ENCODE measurements at places on chromosomes 4 and X.
A peak's percentile ranks its signal among the peaks of the same experiment; 100 is the strongest.

DNA sequence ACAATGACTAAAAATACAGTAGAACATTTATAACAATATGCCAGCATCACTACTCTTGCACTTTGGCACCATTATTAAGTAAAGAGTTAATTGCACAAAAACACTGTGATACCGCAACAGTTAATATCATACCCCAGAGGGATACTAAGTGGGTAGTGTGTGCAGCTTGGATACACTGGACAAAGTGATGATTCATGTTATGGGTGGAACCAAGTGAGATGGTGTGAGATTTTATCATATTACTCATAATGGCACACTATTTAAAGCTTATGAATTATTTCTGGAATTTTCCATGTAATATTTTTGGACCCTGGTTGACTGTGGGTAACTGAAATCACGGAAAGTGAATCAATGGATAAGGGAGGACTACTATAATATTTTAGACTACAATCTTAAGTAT lies 265.3 kb downstream of the PCDH18 start:
- no peak for DNase-seq

- DNase-seq, result no peak
Measured at GRCh38 chrX:55489314-55490009, at the start of gene USP51. Gene USP51, minus strand, starts transcription at chrX:55489848. Its CDS starts 909 bp downstream, at chrX:55488939.

DNA sequence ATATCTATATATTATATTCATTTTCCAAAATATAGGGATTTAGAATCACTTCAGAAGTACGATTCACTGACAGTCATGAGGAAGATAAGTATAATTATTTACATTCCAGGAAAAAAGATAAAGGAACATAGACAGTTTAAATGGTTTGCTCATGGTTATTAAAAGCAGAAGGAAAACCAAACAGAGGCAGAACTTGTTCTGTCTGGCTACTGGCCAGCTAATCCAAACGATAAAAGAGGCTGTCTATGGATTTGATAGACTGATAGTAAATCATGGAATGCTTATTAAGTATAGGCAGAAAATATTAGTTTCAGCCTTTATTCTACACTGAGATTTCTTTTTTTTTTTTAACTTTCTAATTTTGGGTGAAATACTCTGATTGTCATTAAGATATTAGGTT lies 50.2 kb downstream of the RPGR start:
- no peak for DNase-seq

DNA sequence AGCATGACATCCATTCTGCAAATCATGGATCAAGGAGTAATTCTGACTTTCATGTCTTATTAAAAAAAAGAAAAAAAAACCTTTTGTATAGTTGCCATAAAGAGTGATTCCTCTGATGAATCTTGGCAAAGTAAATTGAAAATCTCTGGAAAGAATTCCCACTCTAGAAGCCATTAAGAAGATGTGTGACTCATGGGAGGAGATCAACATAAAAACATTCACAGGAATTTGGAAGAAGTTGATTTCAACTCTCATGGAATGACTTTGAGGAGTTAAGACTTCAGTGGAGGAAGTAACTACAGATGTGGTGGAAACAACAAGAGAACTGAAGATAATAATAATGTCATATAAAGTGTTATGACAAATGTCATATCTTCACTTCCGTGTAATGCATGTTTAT lies 204.2 kb downstream of the PABPC4L start:
- no peak for DNase-seq

DNA sequence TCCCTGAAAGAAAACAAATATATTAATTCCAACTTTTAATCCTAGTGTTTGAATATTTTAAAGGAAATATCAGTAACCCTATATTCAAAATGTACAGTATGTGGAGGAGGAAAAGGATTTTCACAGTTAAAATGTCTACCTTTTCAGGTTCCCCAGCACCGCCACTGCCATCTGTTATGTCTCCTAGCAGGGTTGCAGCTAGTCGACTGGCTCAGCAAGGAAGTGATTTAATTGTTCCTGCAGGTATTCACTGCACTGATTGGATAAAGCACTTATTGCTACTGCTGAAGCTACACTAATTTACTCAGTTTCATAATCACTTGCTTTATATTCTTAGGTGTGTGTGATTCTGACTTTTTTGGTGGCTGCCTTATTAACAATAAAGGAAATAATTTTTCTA lies 65.5 kb upstream of the FHDC1 start:
- no peak for DNase-seq

DNA sequence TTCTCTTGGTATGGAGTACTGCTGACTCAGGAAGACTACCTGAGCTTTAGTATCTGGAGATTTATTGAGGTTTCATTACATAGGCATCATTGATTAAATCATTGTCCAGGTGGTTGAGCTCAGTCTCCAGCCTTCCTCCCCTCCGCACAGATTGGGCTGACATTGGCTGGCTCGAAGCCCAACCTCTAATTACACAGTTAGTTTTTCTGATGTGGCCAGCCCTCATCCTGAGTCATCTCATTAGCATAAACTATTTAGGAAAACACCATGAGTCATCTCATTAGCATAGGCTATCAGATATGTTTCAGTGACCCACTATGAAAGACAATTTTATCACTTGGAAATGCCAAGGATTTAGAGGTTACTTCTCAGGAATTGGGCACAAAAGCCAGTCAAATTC lies 93.9 kb upstream of the ANKRD50 start:
- DNase-seq, result peak; percentile 7

DNA sequence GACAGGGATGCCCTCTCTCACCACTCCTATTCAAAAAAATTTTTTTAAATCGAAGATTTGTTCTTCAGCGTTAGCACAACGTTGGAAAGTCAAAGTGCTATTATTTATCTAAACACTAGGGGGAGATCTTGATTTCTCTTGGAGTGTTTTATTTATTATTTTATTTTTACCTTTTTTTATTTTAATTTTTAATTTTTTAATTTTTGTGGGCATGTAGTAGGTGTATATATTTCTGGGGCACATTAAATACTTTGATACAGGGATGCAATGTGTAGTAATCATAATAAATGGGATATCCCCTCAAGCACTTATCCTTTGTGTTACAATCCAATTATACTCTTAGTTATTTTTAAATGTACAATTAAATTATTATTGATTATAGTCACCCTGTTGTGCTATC lies 37.4 kb upstream of the SLC10A4 start:
- no peak for DNase-seq

DNA sequence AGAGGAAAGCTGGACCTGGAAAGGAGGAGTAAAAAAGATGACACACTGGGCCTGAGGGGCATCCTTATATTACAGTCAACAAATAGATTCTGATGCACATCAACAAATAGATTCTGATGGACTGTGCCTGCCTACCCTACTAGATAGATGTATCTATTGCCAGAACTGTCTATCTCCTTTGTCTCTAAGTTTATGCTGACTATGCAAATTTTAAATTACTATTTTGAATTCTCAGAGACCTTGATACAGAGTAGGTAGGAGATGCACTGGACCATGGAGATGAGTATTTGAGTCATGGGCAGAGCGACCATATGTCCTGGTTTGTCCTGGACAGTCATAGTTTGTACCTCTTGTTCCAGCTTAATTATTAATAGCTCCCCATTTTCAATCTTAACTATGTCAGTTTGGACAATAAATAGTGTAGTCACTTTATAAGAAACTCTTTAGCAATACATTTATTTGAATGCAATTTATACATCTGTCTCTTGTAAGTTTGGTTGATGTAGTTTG lies 247.9 kb upstream of the PPP1R2C start:
- DNase-seq, result no peak

- DNase-seq, result no peak
Measured at GRCh38 chrX:133637765-133638164, 222.5 kb upstream of the GPC4 start.

DNA sequence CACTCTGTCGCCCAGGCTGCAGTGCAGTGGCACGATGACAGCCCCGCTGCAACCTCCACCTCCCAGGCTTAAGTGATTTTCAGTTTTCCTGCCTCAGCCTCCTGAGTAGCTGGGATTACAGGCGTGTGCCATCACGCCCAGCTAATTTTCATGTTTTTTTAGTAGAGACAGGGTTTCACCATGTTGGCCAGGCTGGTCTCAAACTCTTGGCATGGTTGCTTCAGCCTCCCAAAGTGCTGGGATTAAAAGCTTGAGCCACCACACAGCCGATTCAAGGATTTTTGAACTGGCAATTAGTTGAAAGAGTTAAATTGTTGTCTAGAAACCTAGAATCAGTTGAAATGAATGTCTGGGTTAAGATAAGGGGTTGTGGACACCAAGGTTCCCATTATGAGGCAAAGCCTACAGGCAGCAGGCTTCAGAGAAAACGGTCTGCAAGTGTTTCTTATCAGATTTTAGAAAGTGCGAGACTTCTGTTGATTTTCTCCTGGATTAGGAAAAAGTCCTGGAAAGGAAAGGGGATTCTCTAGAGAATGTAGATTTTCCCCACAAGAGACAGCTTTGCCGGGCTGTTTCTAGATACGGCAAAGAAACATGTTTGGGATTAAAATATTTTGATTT lies 8.3 kb upstream of the CCNI start:
- no peak for DNase-seq

DNA sequence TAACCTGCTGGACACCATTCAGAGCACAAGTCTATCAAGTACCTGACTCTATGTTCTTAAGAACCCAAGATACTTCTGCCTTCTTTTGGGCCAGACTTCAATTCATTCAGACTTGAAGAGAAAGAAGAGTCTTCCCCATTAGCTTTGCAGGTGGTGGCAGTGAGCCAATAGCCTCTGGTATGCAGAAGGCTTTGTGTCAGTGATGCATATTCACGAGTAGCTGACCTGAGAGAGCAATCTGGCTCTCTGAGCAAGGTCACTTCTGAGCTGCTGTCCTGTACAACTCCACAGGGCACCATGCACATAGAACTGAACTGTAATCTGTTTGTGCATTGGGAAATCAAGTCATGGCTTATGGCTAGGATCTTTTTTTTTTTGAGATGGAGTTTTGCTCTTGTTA lies 39.9 kb upstream of the SPINK2 start:
- DNase-seq, result no peak
